ENCODE measurements at places on chromosomes 1 and 21.

GRCh38 chr1:188027613-188028012 lies 1198.9 kb downstream of the PLA2G4A start:
- DNase-seq = no peak

DNA sequence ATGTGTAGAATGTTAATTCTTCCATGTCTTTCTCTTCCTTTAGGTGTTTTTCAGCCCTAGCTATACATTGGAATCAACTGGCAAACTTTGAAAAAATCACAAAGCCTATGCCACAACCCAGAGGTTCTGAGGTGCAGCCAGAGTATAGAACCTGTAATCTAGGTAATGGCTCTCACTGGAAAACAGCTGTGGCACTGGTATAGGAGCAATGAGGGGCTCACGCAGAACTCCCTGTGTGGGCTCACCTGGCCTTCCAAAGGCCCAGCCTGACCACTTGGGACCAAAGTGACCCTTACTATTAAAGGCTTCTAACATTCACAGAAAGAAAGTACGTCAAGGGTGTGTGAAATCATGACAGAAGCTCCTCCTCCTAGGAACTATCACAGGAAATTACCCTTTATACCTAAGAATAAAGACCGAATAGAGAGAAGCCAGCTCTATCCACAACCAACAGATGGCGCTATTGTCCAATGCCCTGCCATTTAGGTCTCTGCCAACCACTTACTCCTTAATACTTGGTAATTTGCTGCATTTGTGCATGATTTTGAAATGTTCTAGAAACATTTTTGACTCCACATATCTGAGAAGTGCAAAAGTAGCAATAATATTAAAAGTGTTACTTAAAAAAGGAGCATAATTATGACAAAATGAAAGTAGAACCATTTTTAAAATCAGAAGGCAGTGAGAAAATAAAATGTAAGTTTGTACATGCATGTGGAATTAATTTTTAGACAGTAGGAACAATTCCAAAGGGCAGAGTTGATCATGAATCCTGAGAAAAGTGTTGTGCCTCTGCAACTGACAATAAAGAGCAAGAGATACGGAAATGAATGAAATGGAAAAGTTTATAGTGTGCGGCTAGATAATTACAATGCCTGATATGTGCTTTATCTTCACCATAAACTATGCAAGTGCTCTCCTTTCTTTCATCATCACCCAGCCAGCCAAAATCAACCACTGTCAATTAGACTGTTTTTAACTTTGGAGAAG lies 93.1 kb upstream of the HAO2 start:
- DNase-seq = peak; percentile 70

DNA sequence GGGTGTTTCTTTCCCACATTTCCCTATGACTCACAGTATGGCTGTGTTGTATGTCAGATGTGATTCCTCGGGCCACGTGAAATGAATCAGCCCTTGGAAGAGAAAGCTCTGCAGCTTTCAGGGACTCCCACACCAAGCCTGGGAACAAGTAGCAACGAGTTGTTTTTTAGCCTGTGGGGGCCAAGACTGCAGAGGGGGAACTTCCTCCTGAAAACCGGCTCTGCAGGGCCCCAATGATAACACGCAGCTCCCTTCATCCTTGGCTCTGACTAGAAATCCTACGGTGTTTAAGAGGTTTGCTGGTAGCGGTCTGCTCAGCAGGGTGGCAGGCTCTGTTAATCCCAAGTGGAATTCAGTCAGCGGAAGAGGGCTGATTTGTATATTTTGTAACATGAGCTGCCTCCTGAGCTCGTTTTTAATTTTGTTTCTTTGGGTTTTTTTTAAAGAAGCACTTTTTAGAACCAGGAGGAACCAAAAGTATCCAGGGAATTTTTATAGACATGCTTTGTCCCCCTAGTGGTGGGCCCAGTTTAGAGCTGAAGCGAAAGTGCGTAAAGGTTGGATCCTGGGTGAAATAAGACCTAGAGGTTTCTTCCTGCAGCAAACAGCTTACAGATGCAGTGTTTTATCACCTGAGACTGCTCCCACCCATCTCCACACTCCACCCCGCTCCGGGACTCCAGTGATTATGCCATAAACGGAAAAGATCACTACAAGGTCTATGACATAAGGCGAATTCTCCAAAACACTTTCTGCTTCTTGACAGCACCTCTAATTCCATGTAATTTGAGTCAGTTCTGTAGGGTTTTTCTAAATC lies 48.8 kb downstream of the LAMC2 start:
- peak; percentile 67 for DNase-seq

GRCh38 chr1:161740921-161741320 lies 8.7 kb upstream of the DUSP12 start:
- no peak for DNase-seq

DNA sequence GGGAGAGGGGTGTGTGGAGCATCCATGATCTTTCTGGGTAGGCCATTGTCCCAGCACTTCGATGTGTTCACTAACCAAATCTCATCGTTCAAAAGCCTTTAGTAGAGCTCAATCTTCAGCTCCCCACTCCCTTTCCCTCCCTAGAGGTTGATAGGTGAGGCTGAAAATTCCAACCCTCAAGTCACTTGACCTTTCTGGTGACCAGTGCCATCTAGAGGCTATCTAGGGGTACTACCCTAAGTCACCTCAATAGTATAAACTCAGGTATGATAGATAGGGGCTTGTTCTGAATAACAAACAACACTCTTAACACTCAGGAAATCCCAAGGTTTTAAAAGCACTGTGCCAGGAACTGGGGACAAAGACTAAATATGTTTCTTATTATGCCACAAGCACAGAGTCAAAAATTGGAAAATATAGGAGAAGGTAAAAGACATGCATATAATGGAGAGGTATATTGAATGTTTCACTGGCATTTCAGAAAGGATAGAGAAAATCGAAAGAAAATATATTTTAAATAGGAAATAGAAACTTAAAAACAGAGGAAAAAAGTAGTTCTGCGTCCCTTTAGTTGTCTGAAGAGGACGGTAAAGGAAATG lies 42.9 kb upstream of the CD53 start:
- DNase-seq = peak; percentile 42

DNA sequence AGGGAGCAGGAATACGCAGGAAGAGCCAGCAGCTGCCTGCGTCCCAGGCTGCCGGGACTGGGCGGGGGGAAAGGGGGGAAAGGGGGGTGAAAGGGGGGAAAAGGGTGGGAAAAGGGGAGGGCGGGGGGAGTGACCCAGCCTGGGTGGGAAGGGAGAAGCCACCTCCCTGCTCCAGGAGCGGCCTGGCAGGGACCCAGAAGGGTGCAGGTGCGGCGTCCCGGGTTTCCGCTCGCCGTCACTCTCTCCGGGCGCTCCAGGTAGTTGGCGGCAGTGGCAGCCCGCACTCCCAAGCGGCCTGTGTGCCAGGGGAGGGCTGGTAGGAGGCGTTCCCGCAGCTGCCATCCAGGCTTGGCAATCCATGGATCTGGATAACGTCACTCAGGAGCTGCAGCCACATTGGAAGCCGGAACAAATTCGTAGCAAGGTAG lies 141.0 kb upstream of the NGF start:
- peak; percentile 70 for DNase-seq

DNA sequence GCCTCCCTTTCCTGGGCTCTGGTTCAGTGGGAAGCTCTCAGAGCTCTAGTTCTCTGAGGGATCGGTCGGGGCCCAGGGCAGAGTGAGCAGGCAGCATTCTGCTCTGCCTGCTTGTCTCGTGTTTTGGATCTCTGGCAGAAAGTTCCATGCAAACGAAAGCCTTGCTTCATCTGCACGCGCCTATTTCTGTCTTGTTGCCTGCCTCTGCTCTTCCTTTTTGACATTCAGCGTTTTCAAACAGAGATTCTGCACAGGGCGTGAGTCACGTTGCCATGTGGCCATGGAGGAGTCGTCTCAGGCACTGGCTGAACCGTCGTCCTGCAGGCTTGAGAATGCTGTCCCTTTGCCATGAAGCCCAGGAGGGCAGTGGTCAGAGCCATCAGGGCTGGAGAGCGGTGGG lies 20.3 kb downstream of the AJAP1 start:
- DNase-seq = no peak

DNA sequence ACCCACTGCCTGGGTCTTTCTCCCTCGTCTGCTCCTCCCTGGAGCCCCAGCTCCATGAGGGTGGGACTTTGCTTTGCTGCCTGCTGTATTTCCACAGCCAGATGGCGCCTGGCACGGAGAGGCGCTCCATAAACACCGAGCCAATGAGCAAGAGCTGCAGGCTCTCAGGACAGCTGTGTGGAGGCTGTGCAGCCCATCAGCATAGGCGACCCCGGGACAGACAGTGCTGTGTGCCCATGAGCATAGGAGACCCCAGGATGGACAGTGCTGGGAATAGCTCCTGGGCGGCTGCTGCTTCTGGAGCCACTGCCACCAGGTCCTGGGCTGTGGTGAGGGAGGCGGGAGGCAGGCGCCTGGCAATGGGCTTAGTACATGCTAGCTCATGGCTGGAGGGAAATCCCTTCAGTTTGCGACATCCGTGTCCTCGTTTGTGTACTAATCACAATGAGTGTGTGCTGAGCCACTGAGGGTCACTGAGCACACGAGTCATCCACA lies 29.2 kb downstream of the CEP104 start:
- no peak for DNase-seq

GRCh38 chr1:201336711-201337450 lies 40.6 kb downstream of the TNNT2 start:
- DNase-seq = no peak

- DNase-seq = no peak
Measured at GRCh38 chr1:234710381-234710780, 100.4 kb upstream of the IRF2BP2 start.

GRCh38 chr1:115225993-115226685 lies 111.9 kb downstream of the NGF start:
- DNase-seq = no peak

GRCh38 chr1:67429528-67430357 lies 459 bp downstream of the SERBP1 start:
- no peak for DNase-seq

- DNase-seq = no peak
Measured at GRCh38 chr1:177984136-177984525, 14.3 kb upstream of the SEC16B start.

DNA sequence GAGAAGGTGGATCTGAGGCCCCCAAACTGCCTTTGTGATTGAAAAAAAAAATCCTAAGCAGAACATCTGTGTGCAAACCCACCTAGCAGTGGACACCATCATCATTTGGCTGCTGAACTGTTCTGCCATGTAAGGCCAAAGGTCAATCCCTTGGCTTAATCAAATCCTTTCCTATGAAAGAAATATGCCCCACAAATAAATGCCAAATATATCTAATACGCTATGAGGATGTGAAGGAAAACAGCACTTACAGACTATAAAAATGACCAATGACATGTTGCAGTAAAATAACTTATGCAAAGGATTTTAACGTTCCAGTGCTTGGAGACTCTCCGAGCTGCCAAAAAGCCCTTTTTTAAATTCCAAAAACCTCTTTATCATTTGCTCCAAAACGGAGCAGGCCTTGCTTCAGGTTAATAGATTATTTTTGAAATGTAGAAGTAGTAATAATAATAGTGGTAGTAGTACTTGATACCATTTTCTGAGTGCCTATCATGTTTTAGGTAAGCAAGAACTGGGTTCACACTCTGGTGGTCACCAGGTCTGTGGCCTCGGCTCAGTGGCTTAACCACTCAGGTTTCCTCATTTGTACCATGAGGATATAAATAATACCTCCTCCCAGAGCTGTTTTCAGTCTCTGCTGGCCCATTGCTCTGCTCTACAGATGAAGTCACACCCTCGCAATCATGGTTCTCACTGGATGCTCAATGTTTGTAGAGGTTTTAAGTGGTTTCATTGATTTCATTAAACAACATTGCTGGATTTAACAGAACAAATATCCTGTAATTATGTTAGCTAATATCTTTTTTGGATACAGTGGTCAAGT lies 47.9 kb upstream of the EDEM3 start:
- no peak for DNase-seq

DNA sequence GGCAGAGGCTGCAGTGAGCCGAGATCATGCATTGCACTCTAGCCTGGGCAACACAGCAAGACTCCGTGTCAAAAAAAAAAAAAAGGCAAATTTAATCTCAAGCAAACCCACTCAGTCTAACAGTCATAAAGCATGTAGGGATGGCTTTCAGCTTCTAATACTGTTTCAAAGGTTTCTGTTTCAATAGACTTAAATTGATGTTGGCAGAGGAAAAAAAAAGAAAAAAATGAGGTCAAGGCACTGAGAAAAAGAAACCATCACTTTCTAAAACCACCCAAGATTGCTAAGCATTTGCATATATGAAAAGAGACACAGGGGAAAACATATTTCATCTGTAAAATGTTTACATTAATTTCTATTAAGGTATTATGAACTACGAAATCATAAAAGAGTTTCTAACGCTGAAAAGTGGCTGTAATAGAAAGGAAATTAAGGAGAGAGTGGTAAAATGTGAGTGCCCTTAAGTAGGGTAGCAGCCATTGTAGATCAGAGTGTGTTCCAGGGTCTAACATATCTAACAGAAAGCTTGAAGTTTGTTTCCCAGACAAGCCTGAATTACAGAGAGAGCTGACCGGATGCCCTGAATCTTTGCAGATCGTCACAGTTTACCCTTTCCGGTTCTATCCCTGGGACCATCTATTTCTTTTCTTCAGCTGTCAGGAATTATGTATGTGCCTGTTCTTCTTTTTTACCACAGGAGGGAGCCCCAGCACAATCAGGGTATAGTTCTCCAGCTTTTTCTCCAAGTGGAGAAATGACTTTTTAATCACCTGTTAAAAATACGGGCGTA lies 70.0 kb downstream of the PLD5 start:
- peak; percentile 27 for DNase-seq

DNA sequence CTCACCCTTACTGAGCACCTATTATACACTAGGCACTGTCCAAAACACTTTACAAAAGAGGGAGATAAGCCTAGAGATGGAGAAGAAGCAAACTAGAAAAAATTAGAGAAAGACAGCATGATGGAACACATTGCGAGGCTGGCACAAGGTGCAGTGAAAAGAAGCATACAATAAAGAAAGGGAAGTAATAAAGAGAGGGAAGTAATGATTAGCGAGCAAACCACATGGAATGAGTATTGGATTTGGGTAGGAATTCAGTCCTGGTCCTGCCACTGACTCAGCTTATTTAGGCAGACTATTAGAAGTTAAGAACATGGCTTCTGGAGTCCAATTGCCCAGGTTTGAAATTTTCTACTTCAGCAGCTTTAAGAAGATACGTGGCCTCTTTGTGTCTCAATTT lies 32.6 kb upstream of the FNBP1L start:
- no peak for DNase-seq
